ENCODE measurements at places on chromosomes 1 and 21.

DNA sequence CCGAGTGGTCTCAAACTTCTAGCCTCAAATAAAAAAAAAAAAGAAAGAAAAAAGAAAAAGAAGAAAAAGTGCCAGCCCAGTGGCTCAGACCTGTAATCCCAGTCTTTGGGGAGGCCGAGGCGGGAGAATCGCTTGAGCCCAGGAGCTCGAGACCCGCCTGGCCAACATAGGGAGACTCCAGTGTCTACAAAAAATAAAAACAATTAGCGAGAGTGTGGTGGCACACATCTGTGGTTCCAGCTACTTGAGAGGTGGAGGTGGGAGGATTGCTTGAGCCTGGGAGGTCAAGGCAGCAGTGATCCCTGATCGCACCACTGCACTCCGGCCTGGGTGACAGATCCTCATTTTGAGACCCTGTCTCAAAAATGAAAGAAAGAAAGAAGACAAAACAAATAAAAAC is 1.4 kb upstream of the PTGFRN start:
- DNase-seq = no peak

GRCh38 chr1:11272832-11273594 is at the start of gene UBIAD1:
UBIAD1 (plus strand) TSS chr1:11273198; CDS start chr1:11273532, 334 bp downstream.
- DNase-seq = peak; percentile 81

- DNase-seq = peak; percentile 78
Measured at GRCh38 chr1:201463071-201463552, 5.9 kb downstream of the PHLDA3 start.

- no peak for DNase-seq
Measured at GRCh38 chr1:8115769-8116167, 89.7 kb upstream of the ERRFI1 start.

- DNase-seq = no peak
Measured at GRCh38 chr1:227242811-227243682, 75.2 kb downstream of the CDC42BPA start.

GRCh38 chr1:156751451-156751756 is at the start of gene HDGF:
HDGF (minus strand) TSS chr1:156751675; CDS start chr1:156751429, 246 bp downstream.
- no peak for DNase-seq

DNA sequence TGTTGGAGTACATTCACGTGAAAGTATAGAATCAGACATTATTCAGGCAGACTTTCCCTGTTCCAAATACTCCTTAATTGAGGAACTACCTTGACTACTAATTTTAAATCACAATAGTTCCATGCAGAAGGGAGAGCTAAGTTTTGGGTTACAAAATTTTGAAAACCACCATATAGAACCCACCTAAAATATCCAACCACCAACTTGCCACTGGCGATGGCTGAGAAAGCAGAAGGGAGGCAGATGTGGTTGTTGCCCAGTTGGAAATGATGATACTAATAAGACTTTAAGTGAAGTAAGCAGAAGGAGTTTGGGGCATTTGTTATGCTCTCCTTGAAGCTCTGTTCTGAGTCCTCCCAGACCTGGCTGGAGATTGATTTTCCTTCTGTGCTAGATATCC is 190.7 kb downstream of the HLX start:
- DNase-seq = no peak

- no peak for DNase-seq
Measured at GRCh38 chr1:26434161-26434752, 2.1 kb downstream of the DHDDS start.

Measured in MG63 (cell line).